ENCODE measurements at places on chromosomes 11 and 22. TPM values are rescaled to one million over a fixed set of nuclear protein-coding genes. Genes with fewer than 3 reads are reported as not detected.

LSP1 gene
- total RNA-seq: 128 TPM

IGF2 gene
- total RNA-seq: 620 TPM

RFPL2 gene
- not detected for total RNA-seq

DNA sequence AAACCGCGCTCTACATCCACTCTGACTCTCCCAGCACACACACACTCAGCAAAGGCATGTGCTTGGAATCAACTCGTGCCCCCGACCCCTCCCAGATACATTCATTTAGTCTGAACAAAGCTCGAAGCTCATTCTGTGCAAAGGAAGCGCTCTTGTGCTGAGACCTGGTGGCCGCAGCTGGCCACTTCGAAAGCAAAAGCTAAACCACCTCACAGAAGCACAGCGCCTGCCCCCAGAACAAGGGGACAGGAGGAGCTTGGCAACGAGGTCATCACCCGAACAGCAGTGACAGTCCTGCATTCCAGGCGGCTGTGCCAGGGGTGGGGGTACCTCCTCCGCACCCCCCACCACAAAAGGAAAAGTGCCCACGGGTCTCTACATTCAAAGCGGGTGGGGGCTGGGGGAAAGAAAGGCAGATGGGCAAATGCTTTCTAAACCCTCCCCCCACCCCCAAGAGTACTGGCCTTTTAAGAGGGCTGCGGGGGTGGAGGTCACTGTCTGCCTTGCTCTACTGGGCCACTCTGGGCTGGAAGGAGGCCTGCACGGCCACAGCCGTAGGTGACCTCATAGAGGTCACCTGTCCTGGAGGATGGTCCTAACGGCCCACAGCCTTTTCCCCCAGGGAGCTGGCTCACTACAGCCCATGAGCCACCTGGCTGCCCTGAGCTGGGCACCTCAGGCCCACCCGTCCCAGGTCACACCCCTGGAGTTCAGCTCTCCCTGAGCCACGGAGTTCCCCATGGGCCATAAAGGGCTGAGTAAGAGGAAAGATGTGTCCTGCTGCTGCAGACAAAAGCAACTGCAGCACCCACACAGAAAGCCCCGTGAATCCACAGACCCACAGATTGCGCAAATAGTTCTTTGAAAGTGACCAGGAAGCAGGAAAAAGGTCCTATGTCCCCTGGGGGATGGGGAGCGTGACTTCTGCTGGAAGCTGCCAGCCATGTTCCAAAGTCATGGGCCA lies 21.3 kb downstream of the CBX7 start:
- H3K27me3 ChIP-seq: no peaks in the 10 kb centered on the region
- peaks cover 5% of the 10 kb centered on the region for H3K36me3 ChIP-seq
- H3K27ac ChIP-seq: no peak overlapping the region
- peak; percentile 59 for DNase-seq

All from aorta (tissue), 5 donors.